ENCODE measurements at places on chromosomes 2 and 18.

- DNase-seq: no peak
Observed at GRCh38 chr2:220166616-220167015, 539.2 kb downstream of the SLC4A3 start.

DNA sequence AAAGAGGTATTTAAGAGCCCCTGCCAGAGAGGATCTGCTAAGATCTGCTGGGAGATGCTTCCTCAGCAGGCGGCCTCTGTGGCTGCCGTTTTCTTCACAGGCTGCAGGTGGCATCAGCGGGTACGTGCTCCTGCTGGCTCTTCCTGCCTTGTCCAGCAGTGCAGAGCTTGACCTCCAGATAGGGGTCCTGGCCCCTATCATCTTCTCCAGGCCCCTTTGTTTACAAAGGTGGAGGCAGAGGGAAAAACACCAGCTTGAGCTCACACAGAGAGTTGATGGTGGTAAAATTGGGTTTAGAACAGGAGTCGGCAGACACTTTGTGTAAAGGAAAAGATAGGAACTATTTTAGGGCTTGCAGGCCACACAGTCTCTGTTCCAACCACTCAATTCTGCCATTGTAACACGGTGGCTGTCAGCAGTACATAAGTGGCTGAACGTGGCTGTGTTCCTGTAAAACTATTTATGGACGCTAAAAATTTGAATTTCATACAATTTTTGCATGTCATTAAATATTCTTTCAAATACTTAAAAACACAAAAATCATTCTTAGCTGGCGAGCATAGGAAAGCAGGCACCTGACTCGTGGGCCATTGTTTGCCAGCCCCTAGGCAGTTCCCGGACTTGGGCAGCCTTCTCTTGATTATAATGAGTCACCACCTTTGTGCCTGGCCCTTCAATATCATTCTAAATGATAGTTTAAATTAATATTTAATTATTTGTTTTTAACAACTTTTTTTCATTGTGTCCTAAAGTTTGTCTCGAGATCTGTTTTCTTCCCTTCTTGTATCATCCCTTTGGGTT, 98.2 kb upstream of the B3GNT7 start:
- DNase-seq: no peak

- no peak for DNase-seq
Observed at GRCh38 chr2:177758591-177759371, 313.8 kb downstream of the PDE11A start.

- no peak for DNase-seq
Observed at GRCh38 chr2:225510796-225511195, 111.3 kb downstream of the NYAP2 start.

DNA sequence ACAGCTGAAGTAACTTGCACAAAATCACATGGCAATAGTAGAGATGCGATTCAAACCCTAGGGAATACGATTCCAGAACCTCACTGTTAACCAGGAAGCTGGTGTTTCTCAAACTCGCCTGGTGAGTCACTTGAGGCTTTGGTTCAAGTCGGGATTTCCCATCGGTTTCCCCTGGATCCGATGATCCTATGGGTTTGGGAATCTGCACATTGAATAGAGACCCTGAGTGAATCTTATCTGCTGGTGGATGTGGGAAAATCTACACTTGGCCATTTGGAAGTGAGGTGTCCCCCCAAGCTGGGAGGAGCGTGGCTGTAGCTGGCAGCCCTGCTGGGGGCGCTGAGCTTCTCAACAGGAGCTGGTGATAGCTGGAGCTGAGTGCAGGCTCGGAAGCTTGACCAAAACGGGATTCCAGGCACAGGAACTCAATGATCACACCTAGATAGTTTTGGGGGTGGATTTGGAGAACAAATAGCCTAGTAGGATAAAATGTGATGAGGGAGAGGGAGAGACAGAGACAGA, 135.4 kb downstream of the PRKCE start:
- no peak for DNase-seq

- DNase-seq: no peak
Observed at GRCh38 chr2:190527214-190527613, 7.3 kb downstream of the NEMP2 start.

- DNase-seq: no peak
Observed at GRCh38 chr18:26685438-26686157, 137.2 kb upstream of the KCTD1 start.

DNA sequence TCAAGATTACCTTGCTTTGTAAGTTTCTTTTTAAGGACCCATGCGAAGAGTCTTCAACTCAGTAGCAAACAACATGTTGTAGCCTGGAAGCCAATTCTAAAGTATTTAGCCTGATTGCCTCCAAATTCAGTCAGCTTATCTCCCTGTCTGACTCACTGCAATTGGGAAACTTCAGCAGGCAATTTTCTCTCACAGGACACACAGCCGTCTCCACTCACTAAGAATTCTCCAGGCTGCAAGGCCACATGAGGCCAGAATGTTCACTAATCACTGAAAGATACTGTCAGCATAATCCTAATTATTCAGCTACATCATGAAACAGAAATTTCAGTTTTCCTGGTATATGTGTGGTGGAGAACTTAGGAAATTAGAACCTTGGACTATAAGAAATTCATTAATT, 78.1 kb upstream of the PDE1A start:
- DNase-seq: no peak

GRCh38 chr2:74515271-74515980, 1.2 kb downstream of the TLX2 start:
- no peak for DNase-seq

- DNase-seq: no peak
Observed at GRCh38 chr2:140344838-140345237, 1564.6 kb upstream of the NXPH2 start.

GRCh38 chr2:203590496-203590895, 55.4 kb upstream of the RAPH1 start:
- no peak for DNase-seq

- no peak for DNase-seq
Observed at GRCh38 chr2:21539685-21540084, 415.9 kb downstream of the TDRD15 start.

DNA sequence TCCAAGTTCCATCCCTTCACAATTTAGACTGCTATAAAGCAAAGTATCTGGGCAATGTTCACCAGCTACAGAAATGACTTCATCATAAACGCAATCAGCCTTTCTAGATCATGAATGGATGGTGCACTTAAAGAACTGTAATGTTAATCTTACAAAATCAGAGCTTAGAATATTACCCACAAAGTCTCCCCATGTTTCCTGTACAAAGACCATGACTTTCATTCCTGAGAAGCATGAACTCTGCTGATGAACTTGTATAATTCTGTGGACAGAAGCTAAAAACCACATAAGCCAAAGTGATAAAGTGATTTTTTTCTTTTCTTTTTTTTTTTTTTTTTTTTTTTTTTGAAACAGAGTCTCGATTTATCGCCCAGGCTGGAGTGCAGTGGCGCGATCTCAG, 53.3 kb downstream of the C1D start:
- no peak for DNase-seq

- DNase-seq: no peak
Observed at GRCh38 chr2:189661957-189662321, 680 bp downstream of the ASNSD1 start.

DNA sequence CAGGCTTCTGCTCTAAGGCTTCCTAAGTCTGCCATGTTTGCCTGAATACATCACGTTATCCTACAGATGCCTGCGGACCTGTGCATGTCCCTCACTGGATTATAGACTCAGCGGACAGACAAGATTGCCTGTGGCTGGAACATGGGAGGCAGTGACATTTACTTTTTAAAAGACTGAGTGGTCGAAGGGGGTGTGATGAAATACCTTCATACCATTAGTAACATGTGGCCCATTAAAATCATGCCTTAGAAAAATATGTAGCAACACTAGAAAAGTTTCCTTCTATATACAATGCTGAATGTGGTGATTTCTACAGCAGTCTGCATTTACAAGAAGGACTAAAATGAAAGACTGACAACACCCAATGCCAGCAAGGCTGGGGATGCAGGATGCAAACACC, 154.4 kb downstream of the ASB1 start:
- no peak for DNase-seq

DNA sequence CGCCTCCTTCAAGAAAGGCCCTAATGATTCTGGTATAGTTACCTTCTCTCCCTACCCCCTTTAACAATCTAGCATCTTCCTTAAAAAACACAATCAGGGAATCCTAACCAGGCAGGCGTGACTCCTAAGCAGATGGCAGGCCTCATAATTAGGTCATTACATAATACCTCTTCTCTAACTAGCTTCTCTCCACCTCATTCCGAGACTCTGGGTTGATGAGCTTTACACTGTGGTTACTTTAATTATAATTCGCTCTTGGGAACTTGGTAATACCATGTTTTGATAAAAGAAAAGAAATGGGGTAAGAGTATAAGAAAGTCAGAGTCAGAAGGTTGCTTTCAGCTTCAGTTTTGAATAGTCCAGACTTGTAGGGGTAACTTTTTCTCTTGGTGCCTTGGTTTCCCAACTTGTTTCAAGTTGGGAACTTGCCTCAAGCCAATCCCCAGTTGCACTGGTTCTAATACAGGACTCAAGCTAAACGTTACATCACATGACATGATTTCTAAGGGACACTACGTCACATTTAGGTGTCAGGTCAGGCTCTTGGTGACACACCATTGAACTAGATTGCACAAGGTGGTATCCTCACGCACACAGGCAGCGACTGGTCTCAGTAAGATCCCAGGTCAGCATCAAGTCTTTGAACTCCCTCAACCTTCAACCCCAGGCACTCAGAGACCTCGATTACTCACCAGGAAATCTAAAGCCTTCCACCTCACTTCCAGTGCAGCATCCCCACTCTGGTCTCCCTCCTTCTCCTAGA, 59.2 kb downstream of the AAK1 start:
- DNase-seq: no peak

DNA sequence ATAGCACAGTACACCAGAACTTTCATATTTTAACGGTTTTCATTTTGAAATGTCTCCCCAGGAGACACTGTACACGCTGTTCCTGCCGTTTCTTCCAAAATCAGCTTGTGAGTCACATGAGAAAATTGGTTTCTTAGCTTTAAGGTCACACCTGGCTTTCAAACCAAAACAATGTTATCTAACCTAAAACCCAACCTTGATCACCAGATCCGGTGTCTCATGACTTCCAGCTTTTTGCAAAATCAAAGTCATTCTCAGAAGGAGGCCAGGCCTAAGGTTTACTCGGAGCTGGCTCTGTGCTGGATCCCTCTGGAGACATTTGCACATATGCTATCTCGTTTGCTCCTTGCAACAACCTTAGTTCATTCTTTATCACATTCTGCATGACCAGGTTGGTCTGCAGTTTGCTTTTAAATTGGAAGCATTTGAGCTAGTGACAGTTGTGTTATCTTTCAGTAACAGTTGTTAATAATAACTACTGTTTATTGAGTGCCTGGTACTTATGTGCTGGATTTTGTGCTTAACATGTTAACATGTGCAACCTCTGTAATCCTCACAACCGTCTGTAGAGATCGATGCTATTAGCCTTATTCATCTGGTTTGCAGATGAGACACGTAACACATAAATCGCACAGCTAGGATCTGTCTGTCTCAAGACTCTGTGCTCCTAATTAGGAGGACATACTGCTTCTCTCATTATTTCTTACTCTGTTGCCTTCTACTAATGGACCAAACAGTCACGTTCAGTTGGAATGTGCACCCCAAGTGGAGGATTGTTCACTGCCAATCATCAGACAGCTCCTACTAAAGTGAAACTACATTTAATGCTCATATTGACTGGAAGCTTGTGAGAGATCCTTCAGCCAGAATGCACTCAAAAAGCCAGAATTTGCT, 105.5 kb downstream of the RNF144A start:
- no peak for DNase-seq

- no peak for DNase-seq
Observed at GRCh38 chr2:152480821-152481399, 145.9 kb downstream of the FMNL2 start.

Measured in stimulated activated CD8-positive, alpha-beta memory T cell treated with anti-CD3 and anti-CD28 coated beads, Interleukin-4, amount 100 ng/mL, for 1 hour (primary cell).